ENCODE measurements at places on chromosomes 2 and 18. TPM values are rescaled to one million over a fixed set of nuclear protein-coding genes. Genes with fewer than 3 reads are reported as not detected.

NT5DC4 gene
- total RNA-seq, result not detected

TCF23 gene
- total RNA-seq, result 0.10 TPM

C2orf78 gene
- total RNA-seq, result not detected

- DNase-seq, result no peak
Measured at GRCh38 chr2:17590342-17590911, 49.9 kb downstream of the VSNL1 start.

NT5C1B gene
- total RNA-seq, result not detected

- DNase-seq, result no peak
Measured at GRCh38 chr18:22391407-22392345, 26.0 kb downstream of the CTAGE1 start.

- no peak for DNase-seq
Measured at GRCh38 chr18:50973367-50974126, 5.7 kb downstream of the ELAC1 start.

- DNase-seq, result no peak
Measured at GRCh38 chr2:43128559-43128955, 97.8 kb downstream of the ZFP36L2 start.

- no peak for DNase-seq
Measured at GRCh38 chr2:169137924-169138323, 68.6 kb downstream of the DHRS9 start.

LBH gene
- total RNA-seq, result 129 TPM

DNA sequence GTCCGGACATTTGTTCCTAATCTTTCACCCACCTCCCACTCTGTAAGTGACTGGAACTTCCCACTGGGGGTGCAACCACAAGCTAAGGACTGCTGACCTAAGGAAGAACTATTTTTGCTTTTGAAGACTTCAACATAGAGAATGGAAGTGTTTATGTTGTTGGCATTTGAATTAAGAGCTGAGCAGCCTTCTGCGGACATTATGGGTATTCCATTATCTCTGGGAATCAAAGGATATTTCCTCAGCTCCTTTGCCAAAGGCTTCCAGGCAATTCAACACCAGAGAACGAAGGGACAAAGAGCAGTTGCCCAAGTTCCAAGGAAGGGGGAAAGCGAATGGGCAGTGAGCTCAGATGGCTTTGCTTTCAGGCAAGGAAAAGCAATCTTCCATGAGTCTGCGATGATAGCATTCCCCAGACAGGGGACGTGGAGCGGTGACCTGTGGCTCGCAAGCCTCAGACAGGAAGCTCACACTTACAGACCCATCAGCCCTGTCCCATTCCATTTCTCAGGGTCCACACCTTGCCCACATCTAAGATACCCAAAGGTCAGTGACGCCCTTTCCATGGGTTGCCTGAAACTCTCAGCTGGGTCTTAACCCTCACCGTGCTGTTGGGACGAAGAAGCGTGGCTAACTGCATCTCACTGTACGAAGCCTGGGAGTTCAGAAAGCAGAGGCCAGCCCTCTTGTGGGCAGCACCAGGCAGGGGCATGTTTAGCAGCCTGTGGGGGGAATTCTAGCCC, 116.8 kb downstream of the COPS8 start:
- no peak for DNase-seq

- no peak for DNase-seq
Measured at GRCh38 chr2:84719434-84719833, 161.4 kb downstream of the TRABD2A start.

SLC30A3 gene
- 9.4 TPM for total RNA-seq

ASTL gene
- not detected for total RNA-seq
